Occipital lobe (tissue), 3 donors: ENCODE measurements at places on chromosomes 6 and 20. TPM values are rescaled to one million over a fixed set of nuclear protein-coding genes. Genes with fewer than 3 reads are reported as not detected.

The PPP1R14C gene
- total RNA-seq: 61.3 TPM

The TMEM200A gene
- 34.0 TPM for total RNA-seq

The PPP1R3G gene
- total RNA-seq: 1.2 TPM

The SNRPB gene
- 43.5 TPM for total RNA-seq

The UBD gene
- 0.47 TPM for total RNA-seq

The C20orf202 gene
- 0.16 TPM for total RNA-seq

The DOK5 gene
- 350 TPM for total RNA-seq

The CNPY3 gene
- total RNA-seq: 24.6 TPM
